ENCODE measurements at places on chromosomes 12 and 14.

DNA sequence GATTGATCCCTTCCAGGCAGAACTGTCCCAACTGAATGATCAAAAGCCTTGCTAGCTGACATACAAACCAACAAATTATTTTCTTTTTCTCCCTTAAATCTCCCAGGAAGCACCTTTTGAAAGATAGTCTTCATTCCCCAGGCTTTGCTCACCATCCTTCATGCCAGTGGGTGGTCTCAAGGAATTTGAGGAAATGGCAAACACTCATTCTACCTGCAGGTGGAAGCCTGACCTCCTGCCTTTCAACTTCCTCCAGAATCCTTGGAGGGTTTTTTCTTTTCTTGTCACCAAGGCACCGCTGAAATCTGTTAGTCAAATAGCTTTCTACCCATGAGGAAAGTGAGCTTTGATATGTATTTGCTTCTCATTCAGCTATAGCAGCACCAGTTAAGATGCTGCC lies 128.5 kb downstream of the WIF1 start:
- ATAC-seq: no peak

DNA sequence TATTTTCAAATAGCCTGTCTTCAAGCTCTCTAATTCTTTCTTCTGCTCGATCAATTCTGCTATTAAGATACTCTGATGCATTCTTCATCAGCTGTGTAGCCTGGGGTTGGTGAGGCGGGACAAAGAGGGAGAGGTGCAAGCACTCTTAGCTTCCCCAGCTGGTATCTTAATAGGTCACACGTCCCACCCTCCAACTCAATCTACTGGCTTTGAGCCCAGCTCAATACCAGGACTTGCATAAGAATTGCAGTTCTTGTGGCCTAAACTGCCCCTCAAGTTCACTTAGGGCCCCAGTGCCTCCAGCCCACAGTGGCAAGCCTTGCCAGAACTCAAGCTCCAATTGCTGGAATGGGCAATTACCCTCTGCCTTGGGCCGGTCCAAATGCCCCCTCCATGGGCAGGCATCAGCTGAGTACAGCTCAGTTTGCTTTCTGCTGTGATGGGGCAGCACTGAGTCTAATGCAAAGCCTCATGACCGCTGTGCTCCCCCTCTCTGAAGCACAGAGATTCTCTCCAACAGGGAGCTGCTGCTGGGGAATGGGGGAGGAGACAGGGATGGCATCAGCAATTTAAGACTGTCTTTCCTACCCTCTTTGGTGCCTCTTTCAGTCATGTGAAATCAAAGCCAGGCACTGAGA lies 5.6 kb upstream of the SPATA7 start:
- no peak for ATAC-seq

- ATAC-seq: no peak
Measured at GRCh38 chr14:101123618-101124510, 220.3 kb upstream of the RTL1 start.

GRCh38 chr14:98437113-98437512 lies 834.9 kb downstream of the BCL11B start:
- ATAC-seq: no peak

DNA sequence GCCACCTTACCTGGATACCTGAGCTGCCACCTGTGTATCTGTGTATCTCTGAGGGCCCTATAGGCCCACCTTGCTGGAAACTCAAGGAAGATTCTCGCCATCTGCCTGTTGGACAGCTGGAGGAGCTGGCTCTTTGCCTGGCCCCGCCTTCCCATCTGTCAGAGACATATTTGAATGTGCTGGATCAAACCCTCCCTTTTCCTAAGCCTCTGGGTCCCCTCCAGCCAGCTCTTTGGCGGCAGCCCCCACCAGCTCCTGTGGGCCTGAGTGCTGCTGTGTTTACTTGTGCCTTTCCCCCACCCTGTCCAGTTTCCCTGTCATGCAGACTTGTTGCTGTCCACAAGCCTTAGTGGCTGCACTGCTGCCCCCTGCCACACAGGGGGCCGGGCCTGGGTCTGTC lies 55.9 kb upstream of the SRSF5 start:
- ATAC-seq: no peak
